ENCODE measurements at places on chromosomes 7 and 10. TPM values are rescaled to one million over a fixed set of nuclear protein-coding genes. Genes with fewer than 3 reads are reported as not detected.

GRCh38 chr7:110309941-110310340, 781.0 kb upstream of the LRRN3 start:
- H3K4me3 ChIP-seq, result no peak overlapping the region
- H3K4me1 ChIP-seq, result peaks cover 9% of the 10 kb centered on the region
- no peak for DNase-seq

DNA sequence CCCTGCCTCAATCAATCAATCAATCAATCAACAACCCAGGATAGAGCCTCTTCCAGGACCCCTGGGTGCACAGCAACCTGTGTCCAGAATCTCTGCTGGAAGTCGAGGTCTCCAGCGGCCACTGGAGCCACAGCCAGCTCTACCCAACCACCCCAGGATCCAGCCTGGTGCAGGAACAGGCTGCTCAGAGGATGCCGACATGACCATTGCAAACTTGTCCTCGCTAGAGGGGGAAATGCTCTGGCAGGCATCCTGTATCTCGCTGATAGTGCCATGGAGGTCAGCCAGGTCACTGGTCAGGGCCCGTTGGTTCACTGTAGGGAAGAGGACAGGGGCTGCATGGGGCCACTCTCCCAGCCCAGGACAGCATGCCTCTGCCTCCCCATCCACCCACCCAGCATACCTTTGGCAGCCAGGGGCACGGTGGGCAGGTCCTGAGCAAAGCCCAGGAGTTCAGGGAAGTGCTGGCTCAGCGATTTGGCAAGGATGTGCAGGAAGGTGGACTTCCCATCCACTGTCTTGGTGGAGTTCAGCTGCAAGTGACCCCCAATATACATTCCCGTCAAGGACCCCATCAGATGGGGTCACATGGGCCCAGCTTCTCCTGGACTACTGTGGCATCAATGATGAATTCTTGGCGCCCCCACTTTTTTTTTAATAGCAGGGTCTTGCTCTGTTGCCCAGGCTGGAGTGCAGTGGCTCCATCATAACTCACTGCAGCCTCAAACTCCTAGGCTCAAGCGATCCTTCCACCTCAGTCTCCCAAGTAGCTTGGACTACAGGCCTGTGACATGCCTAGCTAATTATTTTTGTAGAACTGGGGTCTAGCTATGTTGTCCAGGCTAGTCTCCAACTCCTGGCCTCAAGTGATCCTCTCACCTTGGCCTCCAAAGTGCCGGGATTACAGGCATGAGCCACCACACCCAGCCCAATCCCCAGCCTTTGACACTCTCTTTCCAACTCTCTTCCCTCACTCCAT, 49.4 kb downstream of the GRID2IP start:
- H3K36me3 ChIP-seq, result no peaks in the 10 kb centered on the region
- H3K4me1 ChIP-seq, result no peaks in the 10 kb centered on the region
- peaks cover 10% of the 10 kb centered on the region for H3K27me3 ChIP-seq
- H3K4me3 ChIP-seq, result peak overlapping the region; percentile 71

- DNase-seq, result no peak
- peaks cover 7% of the 10 kb centered on the region for H3K4me1 ChIP-seq
- H3K36me3 ChIP-seq, result peaks cover 6% of the 10 kb centered on the region
- no peak overlapping the region for H3K4me3 ChIP-seq
- H3K27ac ChIP-seq, result no peak overlapping the region
Measured at GRCh38 chr7:2997014-2997413, 46.7 kb downstream of the CARD11 start.

GRCh38 chr7:47759056-47759706, 177.3 kb upstream of the TNS3 start:
- peaks cover 46% of the 10 kb centered on the region for H3K27me3 ChIP-seq
- no peak overlapping the region for H3K4me3 ChIP-seq
- peaks cover 28% of the 10 kb centered on the region for H3K4me1 ChIP-seq
- H3K36me3 ChIP-seq, result no peaks in the 10 kb centered on the region
- DNase-seq, result no peak

METTL27 gene
- 8.5 TPM for total RNA-seq

DNA sequence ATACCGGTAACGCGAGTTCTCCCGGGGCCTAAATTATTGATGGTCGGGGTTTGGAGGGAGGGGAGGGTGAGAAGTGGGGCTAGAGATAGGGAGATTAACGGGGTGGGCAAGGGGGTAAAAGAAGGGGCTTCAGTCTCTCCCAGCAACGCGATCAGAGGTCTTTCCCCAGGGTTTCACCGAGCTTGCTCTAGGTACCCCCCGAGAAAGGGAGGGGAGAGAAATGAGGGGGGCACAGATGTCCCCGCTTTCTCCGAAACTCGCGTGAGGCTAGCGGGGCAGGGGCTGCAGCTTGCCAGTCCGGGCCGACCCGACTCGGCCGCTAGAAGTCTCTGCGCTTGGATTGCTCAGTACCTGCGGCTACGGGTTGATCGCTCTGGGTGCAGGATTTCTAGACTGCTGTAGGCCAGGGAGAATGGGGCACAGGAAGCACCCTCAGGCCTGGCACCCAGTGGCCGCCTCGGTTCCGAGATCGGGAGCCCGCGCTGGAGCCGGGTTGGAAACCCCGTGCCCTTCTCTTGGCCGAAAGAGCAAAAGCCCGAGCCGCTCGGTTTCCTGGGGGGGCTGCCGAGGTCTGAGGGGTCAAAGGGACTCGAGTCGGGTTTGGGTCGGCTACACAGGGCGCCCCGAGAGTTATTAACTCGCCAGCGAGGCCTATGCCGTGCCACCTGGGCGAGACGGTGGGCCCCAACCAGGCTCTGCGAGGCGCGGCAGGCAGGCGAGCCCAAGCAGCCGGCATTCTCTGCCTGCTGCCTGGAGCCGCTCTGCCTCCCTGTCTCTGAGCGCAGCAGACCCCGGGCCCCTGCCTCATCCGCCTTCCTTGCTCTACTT, 3.1 kb downstream of the PAX2 start:
- no peaks in the 10 kb centered on the region for H3K36me3 ChIP-seq
- peaks cover 29% of the 10 kb centered on the region for H3K4me1 ChIP-seq
- no peak for DNase-seq
- H3K27ac ChIP-seq, result no peak overlapping the region
